DMS53 (cell line): ENCODE measurements at places on chromosomes 4 and X.
A peak's percentile ranks its signal among the peaks of the same experiment; 100 is the strongest.

DNA sequence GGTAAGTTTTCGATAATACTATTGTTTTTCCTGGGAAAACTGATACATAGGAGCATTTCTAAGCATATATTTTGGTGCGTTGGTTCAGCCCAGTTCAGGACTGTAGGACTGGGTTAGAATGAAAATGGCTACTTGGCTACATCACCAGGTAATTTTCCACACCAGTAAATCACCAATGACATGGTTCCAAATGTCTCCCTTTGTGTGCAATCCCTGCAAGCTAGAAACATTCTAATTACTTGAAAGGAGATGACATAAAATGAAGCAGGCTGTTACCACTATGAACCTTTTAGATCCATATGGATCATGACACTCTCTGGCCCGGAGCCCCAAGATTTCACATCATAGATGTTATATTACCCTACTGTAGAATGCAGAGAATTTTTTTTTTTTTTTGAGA lies 577.4 kb upstream of the FTHL17 start:
- DNase-seq: no peak

DNA sequence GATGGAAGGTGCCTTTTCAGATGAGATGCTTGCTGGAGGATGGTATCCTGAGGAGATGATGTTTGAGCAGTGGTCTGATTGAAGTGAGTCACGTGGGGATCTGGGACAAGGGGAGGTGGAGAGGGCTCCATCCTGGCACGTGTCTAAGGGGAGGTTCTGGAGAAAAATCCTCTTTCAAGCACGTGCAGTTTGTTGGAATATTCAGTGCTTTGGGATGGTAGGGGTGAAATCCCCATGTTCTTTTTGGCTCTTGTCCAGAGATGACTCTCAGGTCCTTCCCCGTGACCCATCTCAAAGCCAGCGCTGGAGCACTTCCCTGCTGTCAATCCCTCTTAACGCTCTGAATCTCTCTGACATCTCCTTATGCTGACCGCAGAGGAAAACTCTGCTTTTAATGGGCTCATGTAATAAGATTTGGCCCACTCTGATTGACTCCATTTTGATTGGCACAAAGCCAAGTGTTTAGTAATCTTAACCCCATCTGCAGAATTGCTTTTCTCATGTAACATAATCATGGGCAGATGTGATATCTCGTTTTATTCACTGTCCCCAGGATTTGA lies 10.8 kb upstream of the KLKB1 start:
- no peak for DNase-seq

DNA sequence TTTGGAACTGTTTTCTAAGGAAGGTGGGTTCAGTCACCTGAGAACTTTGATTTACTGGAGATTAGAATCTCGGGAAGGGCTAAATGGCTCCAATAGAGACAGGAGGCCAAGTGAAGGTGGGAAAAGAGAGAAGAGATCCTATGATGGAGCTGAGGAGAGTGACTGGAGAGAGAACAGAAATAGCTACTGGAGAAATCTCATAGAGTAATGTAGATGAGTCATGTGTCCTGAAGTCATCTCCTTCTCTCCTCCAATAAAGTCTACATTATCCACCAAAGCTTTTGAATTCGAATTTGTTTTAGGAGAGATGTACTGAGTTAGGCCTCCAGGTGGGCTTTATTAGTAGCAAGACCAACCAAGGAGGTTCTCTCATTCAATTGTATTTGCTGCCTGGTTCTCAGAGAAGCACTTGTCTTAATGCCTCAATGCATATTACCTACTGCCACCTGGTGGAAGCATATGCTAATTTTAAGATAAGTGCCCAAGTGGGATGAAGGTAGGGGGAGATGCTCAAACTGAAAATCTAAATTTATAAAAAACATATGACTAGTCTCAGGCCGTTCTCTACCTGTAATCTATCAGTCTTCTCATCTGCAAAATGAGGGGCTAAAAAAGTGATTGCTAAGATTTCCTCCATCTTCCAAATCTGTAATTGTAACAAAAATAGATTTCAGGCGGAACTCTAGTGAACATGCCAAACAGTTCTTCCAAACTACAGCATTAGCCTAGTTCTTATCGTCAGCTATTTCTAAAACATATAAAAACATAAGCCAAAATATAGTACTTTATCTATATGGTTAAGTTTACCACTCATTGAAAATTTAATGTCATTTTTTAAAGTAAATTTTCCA lies 24.4 kb downstream of the TXK start:
- DNase-seq: peak; percentile 86

DNA sequence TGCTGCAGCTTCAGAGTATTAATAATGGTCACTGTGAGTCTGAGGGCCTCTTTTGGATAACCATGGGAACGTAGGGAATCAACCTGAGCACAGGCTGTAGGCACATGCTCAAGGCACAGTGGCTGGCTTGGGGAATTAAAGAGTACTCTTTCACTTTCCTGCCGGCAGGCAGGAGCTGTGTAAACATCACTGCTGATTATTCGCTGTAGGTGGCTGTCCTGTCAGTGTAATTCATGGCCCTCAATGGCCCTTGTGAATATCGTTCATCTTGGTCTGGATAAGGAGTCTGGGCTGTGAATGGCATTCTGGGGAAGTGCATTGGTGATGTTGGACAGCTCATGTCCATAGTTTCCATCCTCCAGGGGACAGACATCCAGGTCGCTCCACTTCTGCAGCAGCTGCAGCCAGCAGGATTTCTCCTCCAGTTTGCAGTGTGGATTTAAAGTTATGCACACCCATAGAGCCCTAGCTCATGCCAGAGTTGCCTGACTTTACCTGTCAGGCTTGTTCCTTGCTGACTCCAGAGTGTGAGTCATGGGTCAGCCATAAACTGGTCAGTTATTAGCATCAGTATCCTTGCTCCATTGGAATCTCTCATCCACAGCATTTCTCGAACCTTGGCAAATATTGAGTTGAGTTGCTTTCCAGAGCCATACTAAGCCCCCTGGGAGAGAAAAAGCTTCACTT lies 43.0 kb downstream of the C4orf33 start:
- peak; percentile 6 for DNase-seq

DNA sequence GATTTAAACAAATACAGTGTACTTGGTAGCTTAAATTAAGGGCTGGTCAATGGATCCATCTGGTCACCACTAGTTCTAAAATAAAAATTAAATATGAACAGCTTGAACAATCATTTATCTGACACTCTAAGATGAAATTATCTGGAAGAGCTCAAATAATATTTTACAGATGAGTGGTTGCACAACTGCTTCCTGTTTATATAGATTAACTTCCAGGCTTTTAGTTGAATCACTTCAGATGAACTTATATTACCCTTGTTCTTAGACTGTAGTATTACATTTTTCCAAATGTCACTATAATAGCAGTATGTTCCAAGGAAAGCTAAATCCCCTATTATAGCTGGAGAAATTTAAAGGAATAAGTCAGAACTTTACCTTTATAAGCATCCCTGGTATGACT lies 92.4 kb upstream of the SMIM10 start:
- DNase-seq: peak; percentile 21

- peak; percentile 5 for DNase-seq
Measured at GRCh38 chr4:158775091-158775651, 6.3 kb downstream of the FNIP2 start.

DNA sequence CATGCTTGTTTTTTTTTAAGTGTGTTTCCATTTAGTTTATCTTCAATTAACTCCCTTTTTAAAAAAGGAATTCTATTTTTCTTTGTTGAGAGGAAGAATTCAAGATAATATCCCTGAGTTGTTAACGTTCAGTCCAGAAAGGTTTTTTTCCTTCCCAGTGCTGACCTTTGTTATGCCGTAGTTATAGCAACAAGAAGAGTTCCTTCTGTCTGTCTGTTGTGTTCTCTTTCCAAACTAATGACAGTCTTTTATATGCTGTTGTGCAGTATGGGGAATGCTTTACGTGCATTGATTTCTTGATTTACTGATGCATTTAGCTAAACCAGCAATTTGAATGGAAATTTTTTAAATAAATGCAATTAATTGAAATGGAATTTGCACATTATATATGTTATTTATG lies 6.6 kb upstream of the CXXC4 start:
- DNase-seq: peak; percentile 52

GRCh38 chr4:74370912-74371311 lies 6.0 kb downstream of the EREG start:
- peak; percentile 77 for DNase-seq

DNA sequence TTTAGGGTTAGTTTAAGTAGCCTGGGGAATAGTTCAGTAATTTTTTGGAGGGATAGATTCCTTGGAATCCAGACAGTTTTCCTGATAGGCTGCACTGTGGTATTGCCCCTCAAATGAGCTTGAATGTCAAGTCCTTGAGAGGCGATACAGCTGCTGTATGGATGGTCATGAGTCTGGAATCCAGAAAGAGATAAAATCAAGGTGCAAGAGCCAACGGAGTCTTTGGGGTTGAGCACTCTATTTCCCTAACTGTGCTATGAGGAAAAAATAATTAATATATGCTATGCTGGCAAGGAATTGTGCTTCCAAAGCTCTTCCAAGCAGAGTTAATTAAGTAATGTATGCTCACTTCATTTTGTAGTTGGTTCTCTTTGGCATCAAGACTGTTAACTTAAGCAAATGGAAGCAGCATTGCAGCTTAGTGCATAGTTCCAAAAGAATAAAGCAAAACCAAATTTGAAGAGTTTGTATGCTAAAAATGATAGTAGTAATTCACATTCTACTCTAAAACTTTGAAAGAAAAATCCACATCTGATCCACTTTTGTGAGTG lies 48.8 kb downstream of the LIMCH1 start:
- no peak for DNase-seq

- peak; percentile 53 for DNase-seq
Measured at GRCh38 chr4:65880594-65880993, 210.3 kb upstream of the EPHA5 start.

DNA sequence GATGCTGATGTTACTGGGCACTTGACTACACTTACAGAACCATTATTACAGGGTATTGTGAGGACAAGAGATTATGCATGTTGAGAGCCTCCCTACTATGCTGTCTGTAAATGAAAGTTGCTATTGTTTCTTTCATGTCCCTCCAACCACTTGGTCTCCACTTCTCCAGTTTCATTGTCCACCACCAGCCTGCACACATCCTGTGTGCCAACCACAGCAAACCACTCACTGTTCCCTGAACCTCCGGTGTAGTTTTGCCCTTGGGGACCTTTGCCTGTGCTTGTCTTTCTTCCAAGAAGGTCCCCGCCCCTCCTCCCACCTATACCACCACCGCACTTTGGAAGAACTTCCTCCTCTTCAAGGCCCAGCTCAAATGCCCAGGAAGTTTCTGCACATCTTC lies 43.1 kb upstream of the AFF2 start:
- no peak for DNase-seq

- no peak for DNase-seq
Measured at GRCh38 chr4:107575243-107575642, 144.8 kb downstream of the PAPSS1 start.

DNA sequence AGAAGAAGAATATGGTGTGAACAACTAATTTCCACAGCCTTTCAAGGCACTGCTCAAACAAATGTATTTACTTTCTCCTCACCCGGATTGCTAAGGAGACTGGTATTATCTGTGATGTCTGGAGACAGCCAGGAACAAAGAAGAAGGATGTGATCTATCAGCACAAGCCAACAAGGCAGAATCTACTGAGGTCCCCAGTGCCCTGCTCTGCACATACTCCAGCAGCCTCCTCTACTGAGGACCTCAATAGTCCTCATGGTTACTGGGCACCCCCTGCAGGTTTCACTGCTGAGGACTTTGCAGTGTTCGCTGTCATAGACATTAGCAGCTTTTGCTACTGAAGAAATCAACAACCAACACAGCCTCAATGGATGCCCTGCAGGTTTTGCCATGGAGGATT lies 930.1 kb downstream of the ADGRL3 start:
- peak; percentile 70 for DNase-seq

- DNase-seq: no peak
Measured at GRCh38 chr4:184889666-184890335, 64.0 kb upstream of the ACSL1 start.

GRCh38 chr4:137393044-137393443 lies 139.2 kb downstream of the PCDH18 start:
- peak; percentile 77 for DNase-seq

DNA sequence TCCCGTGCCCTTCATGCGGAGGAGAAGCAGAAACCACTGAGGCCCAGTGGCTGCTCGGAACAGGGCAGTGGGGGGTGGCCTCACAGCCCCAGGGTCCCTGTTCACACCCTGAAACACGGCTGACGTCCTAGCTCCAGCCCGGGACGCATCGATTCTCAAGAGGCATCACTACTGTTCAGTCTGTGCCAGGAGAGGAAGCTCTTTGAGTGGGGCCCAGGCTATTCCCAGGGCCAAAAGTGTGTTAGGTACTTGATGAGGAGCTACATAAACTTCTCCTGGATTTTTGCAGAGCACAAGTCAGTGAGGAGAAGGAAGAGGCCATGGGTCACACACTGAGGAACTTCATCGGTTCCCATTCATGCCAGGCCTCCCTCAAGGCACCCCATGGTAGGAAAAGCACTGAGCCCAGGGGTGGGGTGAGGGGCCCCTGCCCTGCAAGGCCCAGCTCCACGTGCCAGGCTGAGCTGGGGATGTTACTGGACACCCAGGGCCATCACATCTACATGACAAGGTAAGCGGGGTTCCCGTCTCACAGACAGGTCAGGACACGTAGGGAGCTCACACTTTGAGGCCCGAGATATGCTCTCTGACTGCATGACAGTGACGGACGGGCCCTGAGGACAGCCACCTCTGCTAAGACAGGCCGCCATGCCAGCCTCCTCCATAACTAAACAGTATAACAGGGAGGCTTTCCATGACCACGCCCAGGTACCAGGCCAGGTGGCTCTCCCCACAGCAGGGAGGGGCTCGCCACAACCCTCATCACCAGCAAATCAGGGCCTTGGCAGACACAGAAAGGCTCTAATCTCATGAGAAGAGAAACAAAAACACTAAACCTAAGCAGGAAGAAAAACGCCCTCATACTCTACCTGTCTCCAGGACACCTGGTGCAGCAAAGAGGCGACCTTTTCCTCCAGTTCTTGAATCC lies 12.4 kb downstream of the TNIP2 start:
- no peak for DNase-seq

GRCh38 chr4:39045827-39046221 lies 13.6 kb upstream of the TMEM156 start:
- DNase-seq: peak; percentile 43

- DNase-seq: peak; percentile 73
Measured at GRCh38 chrX:43655151-43656004, 721 bp upstream of the MAOA start.

DNA sequence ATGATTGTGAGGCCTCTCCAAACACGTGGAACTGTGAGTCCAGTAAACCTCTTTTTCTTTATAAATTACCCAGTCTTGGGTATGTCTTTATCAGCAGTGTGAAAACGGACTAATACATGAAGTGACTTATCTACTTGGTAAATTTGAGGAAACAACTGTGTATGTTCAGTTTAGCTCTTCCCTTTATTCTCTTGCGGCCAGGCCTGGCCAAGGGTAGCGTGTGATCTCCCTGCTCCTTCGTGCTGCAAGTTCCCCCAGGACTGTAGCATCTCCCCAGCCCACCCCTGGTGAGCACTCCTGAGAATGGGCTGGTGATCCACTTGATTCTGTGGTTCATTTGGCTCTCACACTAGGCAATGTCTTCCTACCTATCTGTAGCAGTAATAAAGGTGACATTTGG lies 53.2 kb upstream of the CHRNA9 start:
- DNase-seq: no peak

GRCh38 chrX:78199851-78200250 lies 60.4 kb upstream of the TAF9B start:
- DNase-seq: peak; percentile 76

- DNase-seq: peak; percentile 95
Measured at GRCh38 chr4:38860788-38861424, 4.3 kb upstream of the TLR6 start.

- DNase-seq: no peak
Measured at GRCh38 chr4:25019501-25019900, 11.2 kb downstream of the LGI2 start.
